HuH-7 (cell line): ENCODE measurements at places on chromosomes 5 and 9.
A peak's percentile ranks its signal among the peaks of the same experiment; 100 is the strongest.

DNA sequence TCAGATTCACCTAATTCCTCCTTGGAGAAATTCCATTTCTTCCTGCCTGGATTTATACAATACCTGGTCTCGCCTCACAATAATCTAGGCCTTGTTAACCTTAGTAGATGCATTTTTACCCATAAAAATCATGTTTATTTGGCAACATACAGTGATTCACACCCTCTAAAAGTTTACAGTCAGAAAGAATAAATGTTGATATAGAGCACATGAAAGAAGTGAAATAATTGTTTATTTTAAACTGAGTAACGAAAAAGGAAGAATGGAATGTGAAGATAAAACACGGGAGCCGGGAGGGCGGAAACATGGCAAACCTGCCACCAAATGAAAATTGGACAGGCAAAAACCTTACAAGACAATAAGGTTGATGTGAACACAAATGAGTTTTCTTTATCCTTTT is 28.9 kb upstream of the KCNN2 start:
- DNase-seq: no peak

DNA sequence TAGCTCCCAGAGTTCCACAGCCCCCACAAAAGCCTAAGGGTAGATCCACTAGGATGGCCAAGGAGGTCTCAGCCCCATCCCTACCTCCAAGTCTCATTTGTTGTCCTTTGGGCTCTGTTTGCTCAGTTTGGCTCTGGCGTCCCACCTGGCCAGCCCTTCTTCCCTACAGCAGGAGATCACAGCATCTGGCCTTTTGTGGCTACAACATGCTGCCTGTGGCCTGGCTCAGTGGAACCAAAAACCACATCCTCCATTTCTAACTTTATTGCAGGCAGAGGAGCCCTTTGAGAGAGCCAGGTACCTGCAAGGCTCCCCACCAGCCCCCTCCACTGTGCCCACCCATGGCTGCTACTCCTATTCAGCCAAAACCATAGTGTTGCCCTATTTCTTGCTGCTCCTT is 11.4 kb downstream of the JADE2 start:
- DNase-seq: no peak

- DNase-seq: no peak
Measured at GRCh38 chr9:72542917-72543316, 21.5 kb downstream of the TMC1 start.

- DNase-seq: peak; percentile 62
Measured at GRCh38 chr5:15008476-15008875, 136.9 kb upstream of the ANKH start.

- DNase-seq: no peak
Measured at GRCh38 chr5:149069711-149070110, 6.8 kb upstream of the SH3TC2 start.

DNA sequence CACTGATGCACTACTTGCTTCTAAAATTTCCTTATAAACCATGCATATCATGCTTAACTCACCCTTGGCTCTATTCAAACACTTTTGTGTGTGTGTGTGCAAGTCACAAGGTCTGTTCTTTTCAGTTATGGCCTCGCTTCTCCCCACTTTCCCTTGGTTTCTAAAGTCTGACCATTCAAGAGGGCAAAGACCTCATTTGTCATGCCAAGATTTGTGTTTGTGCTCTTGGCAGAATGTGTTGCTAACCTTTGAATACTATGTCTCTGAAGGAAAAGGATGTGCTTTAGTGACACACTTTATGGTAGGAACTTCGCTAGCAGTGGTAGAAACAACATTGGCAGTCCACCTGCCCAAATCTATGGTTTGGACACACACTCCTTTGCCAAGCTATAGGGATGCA is 50.4 kb downstream of the SNX18 start:
- no peak for DNase-seq

- no peak for DNase-seq
Measured at GRCh38 chr5:1943481-1943880, 60.8 kb upstream of the IRX4 start.

DNA sequence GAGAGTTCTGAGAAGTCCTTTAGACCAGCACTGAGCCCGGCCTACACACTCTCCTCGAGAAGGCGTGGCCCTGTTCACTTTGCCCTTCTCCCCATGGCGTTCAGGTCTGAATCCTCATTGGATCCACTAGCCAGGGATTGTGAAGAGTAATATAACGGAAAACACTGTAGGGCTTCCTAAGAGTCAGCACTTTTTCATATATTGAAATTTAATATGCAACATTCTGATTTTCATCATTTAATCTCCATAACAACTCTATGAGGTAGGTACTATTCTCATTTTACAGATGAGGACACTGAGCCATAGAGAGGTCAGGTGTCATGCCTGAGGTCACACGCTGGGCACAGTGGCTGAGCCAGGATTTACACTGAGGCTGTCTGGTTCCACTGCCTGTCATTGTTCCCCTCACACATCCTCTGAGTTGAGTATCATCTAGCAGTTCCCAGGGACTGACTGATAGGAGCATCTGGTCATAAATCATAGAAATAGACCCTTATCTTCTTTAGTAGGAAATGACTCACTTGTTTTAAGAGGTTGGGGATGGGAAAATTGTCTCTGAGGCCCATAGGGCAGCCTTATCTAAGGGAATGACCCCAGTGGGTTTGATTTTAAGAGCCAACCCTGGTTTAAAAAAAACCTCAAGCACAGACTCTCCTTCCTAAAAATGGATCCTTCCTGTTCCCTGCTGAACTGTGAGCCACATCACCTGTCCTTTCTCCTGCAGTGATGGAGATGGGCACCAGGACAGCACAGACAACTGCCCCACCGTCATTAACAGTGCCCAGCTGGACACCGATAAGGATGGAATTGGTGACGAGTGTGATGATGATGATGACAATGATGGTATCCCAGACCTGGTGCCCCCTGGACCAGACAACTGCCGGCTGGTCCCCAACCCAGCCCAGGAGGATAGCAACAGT is 41.2 kb downstream of the THBS4 start:
- DNase-seq: no peak

- DNase-seq: no peak
Measured at GRCh38 chr9:134390947-134391318, 64.7 kb downstream of the RXRA start.
